ENCODE measurements at places on chromosomes 7 and 10.

DNA sequence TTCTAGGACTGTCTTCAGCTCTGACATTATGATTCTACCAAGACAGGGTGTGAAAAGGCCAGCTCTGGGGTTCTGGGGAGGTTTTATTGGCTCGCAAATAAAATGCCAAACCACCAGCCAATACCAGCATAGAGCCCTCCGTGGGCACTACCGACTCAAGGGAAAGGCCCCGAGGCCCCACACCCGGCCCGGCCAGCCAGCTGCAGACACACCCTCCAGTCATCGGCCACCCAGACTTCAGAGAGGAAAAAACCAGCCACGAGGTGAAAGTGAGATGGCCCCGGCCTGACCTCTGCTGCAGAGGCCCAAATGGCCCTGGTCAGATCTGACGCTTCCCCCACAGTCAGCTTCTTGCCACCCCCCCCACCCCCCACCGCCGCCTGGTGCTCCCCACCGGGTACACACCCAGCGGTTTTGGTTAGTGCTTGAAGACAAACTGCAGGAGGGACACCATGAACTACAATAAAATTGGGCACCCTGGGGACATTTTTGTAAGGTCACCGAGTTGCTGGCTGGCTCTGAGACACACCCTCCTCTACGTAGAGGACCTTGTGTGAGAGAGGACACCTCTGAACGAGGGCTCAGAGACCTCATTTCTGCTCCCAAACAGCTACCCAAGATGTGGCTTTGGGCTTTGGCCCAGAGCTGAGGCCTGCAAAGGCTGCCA, 79.9 kb downstream of the PRKAG2 start:
- H3K27me3 ChIP-seq: no peaks in the 10 kb centered on the region
- no peak overlapping the region for H3K27ac ChIP-seq
- H3K4me3 ChIP-seq: no peak overlapping the region
- no peak for DNase-seq

- peaks cover 14% of the 10 kb centered on the region for H3K36me3 ChIP-seq
- H3K27ac ChIP-seq: peak overlapping the region; percentile 80
- peaks cover 49% of the 10 kb centered on the region for H3K4me1 ChIP-seq
- no peaks in the 10 kb centered on the region for H3K27me3 ChIP-seq
- H3K4me3 ChIP-seq: no peak overlapping the region
These were observed 219.9 kb downstream of the CELF2 start for GRCh38 chr10:11237571-11237970.

- H3K27ac ChIP-seq: no peak overlapping the region
- no peak overlapping the region for H3K4me3 ChIP-seq
- H3K27me3 ChIP-seq: no peaks in the 10 kb centered on the region
- DNase-seq: no peak
- H3K36me3 ChIP-seq: no peaks in the 10 kb centered on the region
These were observed 24.8 kb upstream of the CSGALNACT2 start for GRCh38 chr10:43113201-43114087.

- peaks cover 28% of the 10 kb centered on the region for H3K4me1 ChIP-seq
- peak overlapping the region; percentile 94 for H3K4me3 ChIP-seq
- peaks cover 20% of the 10 kb centered on the region for H3K27me3 ChIP-seq
- H3K27ac ChIP-seq: peak overlapping the region; percentile 97
- H3K36me3 ChIP-seq: no peaks in the 10 kb centered on the region
These were observed 9.9 kb upstream of the SPAG6 start for GRCh38 chr10:22335173-22335933.

DNA sequence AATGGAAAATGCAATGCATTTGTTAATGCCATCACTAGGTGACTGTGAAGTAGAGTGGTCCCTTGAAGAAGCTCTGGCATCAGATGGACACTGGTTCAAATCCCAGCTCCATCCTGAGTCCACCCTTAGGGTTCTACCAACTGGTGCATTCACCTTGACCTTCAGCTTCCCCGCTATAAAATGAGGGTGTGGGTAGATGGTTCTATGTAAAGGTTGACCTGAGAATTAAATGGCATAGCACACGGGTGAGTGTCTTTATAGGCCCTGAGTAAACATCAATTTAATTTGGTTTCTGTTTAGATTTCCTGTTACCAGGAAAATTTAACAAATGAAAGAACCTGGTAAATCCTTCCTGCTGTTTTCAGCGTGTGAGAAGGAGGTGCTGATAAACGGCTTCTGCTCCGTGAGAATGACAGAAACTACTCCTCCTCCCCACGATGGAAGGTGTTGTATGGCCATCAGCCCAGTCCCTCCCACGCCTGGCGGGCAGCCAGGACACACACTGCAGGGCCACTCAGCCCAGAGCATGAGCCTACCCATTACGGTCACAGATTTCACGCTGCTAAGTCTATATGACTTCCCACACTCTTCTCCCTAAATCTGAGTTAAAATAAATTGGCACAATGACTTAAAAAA, 210.1 kb downstream of the TNS3 start:
- peaks cover 3% of the 10 kb centered on the region for H3K4me1 ChIP-seq
- no peak for DNase-seq
- H3K4me3 ChIP-seq: no peak overlapping the region
- no peak overlapping the region for H3K27ac ChIP-seq
- H3K27me3 ChIP-seq: no peaks in the 10 kb centered on the region
- peaks cover 15% of the 10 kb centered on the region for H3K36me3 ChIP-seq

- no peak overlapping the region for H3K4me3 ChIP-seq
- peaks cover 11% of the 10 kb centered on the region for H3K4me1 ChIP-seq
These were observed 4.4 kb upstream of the SEMA3C start for GRCh38 chr7:80923211-80923612.

- H3K27me3 ChIP-seq: no peaks in the 10 kb centered on the region
- no peak for DNase-seq
- peaks cover 61% of the 10 kb centered on the region for H3K4me1 ChIP-seq
- H3K36me3 ChIP-seq: peaks cover 8% of the 10 kb centered on the region
- H3K4me3 ChIP-seq: peak overlapping the region; percentile 41
These were observed 4.2 kb downstream of the LRRC27 start for GRCh38 chr10:132336064-132336746.

DNA sequence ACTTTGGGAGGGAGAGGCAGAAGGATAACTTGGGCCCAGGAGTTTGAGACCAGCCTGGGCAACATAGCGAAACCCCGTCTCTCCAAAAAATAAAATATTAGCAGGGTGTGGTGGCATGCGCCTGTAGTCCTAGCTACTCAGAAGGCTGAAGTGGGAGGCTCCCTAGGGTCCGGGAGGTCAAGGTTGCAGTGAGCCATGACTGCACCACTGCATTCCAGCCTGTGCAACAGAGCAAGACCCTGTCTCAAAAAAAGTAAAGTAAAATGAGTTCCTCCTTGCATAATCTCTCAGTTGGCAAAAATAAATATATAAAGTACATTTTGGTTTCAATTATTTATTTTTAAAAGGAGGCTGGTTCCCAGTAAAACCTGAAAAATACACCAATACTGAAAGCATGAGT, 11.8 kb downstream of the NANOS1 start:
- H3K36me3 ChIP-seq: peaks cover 73% of the 10 kb centered on the region
- no peak overlapping the region for H3K27ac ChIP-seq
- DNase-seq: no peak

- no peaks in the 10 kb centered on the region for H3K27me3 ChIP-seq
- no peak overlapping the region for H3K4me3 ChIP-seq
- no peaks in the 10 kb centered on the region for H3K4me1 ChIP-seq
- no peak for DNase-seq
These were observed 163.7 kb downstream of the AGMO start for GRCh38 chr7:15397922-15398760.

- DNase-seq: no peak
- H3K4me3 ChIP-seq: no peak overlapping the region
- H3K4me1 ChIP-seq: peaks cover 24% of the 10 kb centered on the region
These were observed 149.5 kb downstream of the FANK1 start for GRCh38 chr10:126045861-126046260.

GRCh38 chr7:28686418-28686800, 271.7 kb downstream of the TRIL start:
- no peaks in the 10 kb centered on the region for H3K4me1 ChIP-seq
- no peak overlapping the region for H3K4me3 ChIP-seq
- no peak for DNase-seq
- H3K27me3 ChIP-seq: peaks cover 20% of the 10 kb centered on the region

- no peak overlapping the region for H3K4me3 ChIP-seq
- no peaks in the 10 kb centered on the region for H3K4me1 ChIP-seq
- H3K27me3 ChIP-seq: no peaks in the 10 kb centered on the region
- peaks cover 17% of the 10 kb centered on the region for H3K36me3 ChIP-seq
- no peak for DNase-seq
These were observed 60.8 kb downstream of the RHOBTB1 start for GRCh38 chr10:60883187-60883586.

DNA sequence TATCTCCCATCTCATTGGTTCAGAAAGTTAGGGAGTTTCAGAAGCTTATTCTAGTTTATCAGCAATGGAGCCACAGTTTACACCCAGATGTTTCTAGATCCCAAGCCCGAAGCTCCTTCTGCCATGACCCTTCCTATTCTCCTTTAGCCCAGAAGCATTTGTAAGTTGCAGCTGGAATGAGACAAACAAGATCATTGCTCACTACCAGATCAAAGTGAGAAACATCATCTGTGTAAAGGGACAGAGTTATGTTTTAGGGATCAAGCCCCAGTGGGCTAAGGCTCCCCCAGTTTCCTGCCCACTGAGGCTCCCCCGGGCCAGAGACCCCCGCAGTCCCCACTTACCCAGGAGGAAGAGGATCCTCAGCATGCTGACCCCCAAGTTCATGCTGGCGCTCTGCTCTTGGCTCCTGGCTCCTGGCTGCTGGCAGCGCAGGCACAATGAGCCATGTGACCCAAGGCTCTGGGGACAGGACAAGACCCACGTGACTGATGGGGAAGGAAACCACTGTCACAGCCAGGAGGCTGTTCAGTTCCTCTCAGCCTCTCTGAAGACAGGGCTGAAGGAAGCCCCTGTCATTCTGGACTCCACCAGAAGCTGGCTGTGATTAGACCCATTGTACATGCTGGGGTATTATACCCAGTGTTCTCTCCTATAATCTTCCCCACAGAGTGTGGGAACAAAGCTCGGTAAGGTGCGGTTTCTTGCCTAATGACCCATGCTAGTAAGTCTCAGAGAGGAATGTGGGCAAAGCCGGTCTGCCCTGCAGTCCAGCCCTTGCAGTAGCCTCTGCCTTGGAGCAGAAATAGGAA, at the start of gene TMEM273:
Gene TMEM273 (minus strand): TSS at position 442 of the 812 bp plus-strand sequence. CDS start 55 bp downstream, at position 387.
- H3K4me1 ChIP-seq: peaks cover 62% of the 10 kb centered on the region
- no peaks in the 10 kb centered on the region for H3K27me3 ChIP-seq
- H3K27ac ChIP-seq: peak within 1 kb of the TSS; percentile 89

- H3K4me1 ChIP-seq: peaks cover 3% of the 10 kb centered on the region
- no peaks in the 10 kb centered on the region for H3K36me3 ChIP-seq
- H3K27me3 ChIP-seq: peaks cover 60% of the 10 kb centered on the region
- H3K4me3 ChIP-seq: no peak overlapping the region
These were observed 7.1 kb downstream of the ASB10 start for GRCh38 chr7:151179946-151180345.

DNA sequence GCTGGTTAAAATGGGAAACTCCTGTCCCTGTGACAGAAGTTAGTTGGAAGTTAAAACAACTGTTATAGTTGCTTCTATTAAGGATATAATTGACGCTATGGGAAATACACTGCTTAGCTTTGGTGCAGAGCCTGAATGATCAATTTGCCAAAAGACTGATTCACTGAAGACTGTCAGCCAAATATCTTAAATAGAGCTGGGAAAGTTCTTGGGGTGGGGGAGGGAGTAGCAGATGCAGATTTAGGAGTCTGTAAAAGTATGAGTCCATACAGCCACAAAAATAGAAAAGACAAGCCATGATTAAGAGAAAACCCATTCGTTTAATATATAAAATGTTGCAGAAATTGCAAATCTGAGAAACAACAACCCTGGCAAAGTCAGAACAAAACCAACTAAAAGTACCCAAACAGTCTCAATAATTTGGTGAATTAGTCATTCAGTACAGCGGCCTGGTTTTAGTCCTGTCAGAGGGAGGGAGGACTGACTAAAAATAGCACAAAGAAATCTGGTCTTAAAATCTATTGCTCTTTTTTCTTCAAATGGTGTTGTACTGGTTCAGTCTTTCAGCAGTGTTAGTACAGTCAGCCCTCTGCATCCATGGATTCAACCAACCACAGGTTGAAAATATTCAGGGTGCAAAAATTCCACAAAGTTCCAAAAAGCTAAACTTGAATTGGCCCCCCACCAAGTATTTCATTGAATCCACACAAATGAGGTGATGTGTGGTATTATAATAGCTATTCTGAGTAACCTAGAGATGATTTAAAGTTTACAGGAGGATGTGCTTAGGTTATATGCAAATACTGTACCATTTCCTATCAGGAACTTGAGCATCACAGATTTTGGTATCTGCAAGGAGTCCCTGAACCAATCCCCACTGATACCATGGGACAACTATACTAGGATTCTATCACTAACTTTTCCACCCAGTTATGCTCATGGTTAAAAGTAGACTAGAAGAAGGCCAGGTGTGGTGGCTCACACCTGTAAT, 30.0 kb downstream of the STK17A start:
- H3K27ac ChIP-seq: no peak overlapping the region
- peaks cover 47% of the 10 kb centered on the region for H3K4me1 ChIP-seq
- no peak for DNase-seq
- H3K36me3 ChIP-seq: peaks cover 21% of the 10 kb centered on the region
- peak overlapping the region; percentile 60 for H3K4me3 ChIP-seq

GRCh38 chr10:47121336-47121735, 178.7 kb upstream of the GDF10 start:
- H3K4me1 ChIP-seq: no peaks in the 10 kb centered on the region
- no peak overlapping the region for H3K4me3 ChIP-seq
- H3K27ac ChIP-seq: no peak overlapping the region
- no peaks in the 10 kb centered on the region for H3K36me3 ChIP-seq

DNA sequence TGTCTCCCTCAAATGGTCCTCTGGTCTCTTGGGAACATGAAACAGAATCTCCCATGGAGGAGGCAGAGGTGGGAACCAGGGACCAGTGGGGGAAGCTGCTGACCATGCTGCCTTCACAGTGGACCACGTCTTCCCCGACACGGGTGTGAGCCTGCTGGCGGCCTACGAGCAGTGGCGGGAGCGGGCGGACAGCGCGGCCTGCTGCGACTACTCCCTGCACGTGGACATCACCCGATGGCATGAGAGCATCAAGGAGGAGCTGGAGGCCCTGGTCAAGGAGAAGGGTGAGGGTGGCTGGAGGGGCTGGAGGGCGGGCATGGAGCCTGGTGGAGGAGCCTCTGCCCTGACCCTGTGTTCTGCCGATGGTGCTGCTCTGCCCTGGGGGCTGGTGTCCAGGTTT, 8.0 kb downstream of the DPYSL4 start:
- H3K4me1 ChIP-seq: no peaks in the 10 kb centered on the region
- H3K4me3 ChIP-seq: no peak overlapping the region
- peaks cover 6% of the 10 kb centered on the region for H3K27me3 ChIP-seq
- H3K36me3 ChIP-seq: peaks cover 2% of the 10 kb centered on the region

- no peaks in the 10 kb centered on the region for H3K27me3 ChIP-seq
- no peak overlapping the region for H3K27ac ChIP-seq
- H3K36me3 ChIP-seq: no peaks in the 10 kb centered on the region
- DNase-seq: no peak
- no peak overlapping the region for H3K4me3 ChIP-seq
These were observed 66.0 kb downstream of the UBE2H start for GRCh38 chr7:129886818-129887186.

GRCh38 chr7:99833289-99833877, 5.6 kb downstream of the CYP3A43 start:
- H3K27me3 ChIP-seq: peaks cover 46% of the 10 kb centered on the region
- no peak for DNase-seq
- peaks cover 8% of the 10 kb centered on the region for H3K4me1 ChIP-seq
- H3K27ac ChIP-seq: no peak overlapping the region
- H3K36me3 ChIP-seq: no peaks in the 10 kb centered on the region

- peak overlapping the region; percentile 23 for H3K27ac ChIP-seq
- H3K4me3 ChIP-seq: no peak overlapping the region
- H3K27me3 ChIP-seq: no peaks in the 10 kb centered on the region
- H3K36me3 ChIP-seq: no peaks in the 10 kb centered on the region
These were observed 144.2 kb downstream of the MDFIC start for GRCh38 chr7:115066050-115066449.
